ENCODE measurements at places on chromosomes 6 and 20.

DNA sequence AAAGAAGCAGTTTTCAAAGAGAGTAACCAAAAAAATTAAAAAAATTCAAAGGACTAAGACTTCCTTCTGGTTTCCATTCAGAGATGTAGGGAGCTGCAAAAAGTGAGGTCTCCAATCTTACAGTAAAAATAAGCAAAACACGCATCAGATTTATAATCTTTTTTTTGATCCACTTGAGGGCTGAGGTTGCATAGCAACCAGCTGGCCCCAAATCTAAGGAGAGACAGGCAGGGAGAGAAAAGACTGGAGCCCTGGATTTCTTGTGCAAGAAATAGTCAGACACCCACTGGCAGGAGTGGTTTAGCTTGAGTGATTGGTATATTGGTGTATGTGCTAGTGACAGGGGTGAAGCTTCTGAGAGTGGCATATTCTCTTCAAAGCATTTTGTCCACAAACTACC is 135.9 kb upstream of the FUT9 start:
- DNase-seq, result no peak

- DNase-seq, result no peak
Observed at GRCh38 chr6:68046302-68046701, 588.8 kb upstream of the ADGRB3 start.

DNA sequence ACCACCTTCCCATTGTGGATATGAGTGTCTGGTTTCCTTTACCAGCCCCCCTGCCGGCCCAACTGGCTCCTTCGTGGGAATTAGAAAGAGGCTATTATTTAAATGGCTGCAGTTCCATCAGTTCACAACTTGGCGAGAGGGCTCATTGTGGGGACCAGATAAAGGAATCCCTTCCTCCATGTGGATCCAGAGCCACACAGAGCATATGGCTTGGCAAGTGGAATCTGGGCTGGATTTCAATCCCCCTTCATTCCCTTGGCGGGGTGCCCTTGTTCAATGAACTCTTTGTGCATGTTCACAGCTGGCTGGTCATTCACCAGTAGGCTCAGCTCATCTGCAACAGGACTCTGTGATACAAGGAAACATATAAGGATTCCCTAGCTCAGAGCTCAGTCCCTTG is 140.6 kb downstream of the OPN5 start:
- no peak for DNase-seq

- DNase-seq, result peak; percentile 41
Observed at GRCh38 chr6:106334646-106335448, 9.3 kb upstream of the ATG5 start.

DNA sequence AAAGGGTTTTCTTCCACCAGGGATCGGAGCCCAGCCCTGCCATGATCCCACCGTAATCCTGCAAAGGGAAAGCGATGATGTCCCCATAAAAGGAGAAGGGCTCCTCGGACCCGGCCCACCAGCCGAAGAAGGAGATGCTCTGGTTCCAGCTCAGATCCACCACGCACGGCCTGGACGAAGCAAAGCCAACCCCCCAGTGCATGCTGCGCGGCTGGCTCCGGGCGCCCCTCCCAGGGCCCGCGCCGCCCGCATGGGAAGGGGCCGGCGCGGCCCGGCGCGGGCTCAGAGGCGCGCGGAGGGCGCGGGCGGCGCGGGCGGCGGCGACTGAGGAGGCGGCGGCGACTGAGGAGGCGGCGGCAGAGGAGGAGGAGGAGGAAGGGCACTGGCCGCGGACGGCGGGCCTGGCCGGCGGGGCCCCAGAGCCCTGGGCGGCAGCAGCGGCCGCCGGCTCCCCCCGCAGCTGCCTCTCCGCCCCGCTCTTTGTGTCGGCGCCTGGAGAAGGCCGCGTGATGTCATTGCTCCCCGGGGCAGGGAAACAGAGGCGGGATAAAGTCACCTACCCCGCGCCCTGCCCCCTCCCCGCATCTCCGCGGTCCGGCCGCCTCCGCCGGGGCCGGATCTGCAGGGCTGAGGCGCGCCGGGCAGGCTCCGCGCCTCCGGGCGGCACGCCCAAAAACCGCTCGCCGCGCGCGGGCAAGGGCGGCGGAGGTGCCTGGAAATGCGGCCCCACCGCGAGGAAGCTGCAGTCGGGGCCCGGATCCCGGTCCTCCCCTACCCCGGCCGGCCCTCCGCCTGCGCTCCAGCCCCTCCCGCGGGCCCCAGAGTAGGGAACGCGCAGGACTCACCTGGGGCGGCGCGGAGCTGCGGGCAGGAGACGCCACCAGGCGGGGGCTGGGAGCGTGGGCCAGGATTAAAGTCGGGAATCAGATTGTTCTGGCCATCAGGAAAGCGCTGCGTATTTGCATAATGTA is at the start of gene FAXC:
Gene FAXC, minus strand, starts transcription at position 504 of the 971 bp plus-strand sequence. Its CDS starts 302 bp downstream, at position 202.
- DNase-seq, result no peak

Data from left cardiac atrium (tissue), 4 donors.